Left kidney (tissue), 8 donors: ENCODE measurements at places on chromosomes 5 and 9. TPM values are rescaled to one million over a fixed set of nuclear protein-coding genes. Genes with fewer than 3 reads are reported as not detected.
A peak's percentile ranks its signal among the peaks of the same experiment; 100 is the strongest.

DNA sequence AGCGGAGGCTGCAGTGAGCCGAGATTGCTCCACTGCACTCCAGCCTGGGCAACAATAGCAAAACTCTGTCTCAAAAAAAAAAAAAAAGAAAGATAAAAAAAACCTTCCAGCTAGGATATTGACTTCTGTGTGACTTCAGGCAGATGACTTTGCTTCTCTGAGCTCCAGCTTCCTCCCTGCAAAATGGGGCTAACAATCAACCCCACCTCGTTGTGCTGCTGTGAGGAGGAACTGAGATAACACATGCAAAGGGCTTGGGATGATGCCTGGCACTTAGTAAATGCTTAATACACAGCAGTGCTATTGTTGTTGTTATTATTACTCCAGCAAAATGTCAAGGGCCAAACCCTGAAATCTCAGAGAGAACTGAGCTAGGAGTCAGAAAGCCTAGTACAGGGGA, 3.5 kb upstream of the CDX1 start:
- DNase-seq = no peak

The STXBP1 gene
- 32.2 TPM for polyA plus RNA-seq

DNA sequence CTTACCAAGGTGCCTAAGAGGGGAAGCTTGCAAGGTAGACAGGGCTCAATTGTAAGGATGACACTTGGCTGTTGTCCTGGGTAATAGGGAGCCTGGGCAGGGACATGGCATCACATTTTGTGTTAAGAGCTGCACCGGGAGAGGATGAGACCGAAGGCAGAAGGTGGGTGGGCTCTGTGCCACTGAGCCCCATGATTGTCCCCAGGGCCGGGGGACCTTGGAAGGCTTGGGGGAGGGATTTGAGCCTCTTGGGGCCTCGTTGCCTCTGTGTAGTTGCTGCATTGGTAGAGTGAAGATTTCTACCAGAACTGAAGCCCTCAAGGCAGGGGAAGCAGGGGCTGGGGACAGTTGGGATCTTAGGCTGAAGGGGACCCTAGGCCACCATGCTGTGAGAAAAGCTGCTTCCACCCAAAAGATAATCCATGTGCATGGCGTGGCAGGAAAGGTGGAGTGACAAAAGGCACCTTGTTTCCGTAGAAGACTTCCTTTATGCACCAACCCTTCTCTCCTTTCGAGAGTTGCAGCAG, 11.9 kb downstream of the FGF18 start:
- DNase-seq = no peak

The ANKS6 gene
- polyA plus RNA-seq = 30.6 TPM

- no peak for DNase-seq
Observed at GRCh38 chr5:73486119-73486899, 11.9 kb upstream of the BTF3 start.

DNA sequence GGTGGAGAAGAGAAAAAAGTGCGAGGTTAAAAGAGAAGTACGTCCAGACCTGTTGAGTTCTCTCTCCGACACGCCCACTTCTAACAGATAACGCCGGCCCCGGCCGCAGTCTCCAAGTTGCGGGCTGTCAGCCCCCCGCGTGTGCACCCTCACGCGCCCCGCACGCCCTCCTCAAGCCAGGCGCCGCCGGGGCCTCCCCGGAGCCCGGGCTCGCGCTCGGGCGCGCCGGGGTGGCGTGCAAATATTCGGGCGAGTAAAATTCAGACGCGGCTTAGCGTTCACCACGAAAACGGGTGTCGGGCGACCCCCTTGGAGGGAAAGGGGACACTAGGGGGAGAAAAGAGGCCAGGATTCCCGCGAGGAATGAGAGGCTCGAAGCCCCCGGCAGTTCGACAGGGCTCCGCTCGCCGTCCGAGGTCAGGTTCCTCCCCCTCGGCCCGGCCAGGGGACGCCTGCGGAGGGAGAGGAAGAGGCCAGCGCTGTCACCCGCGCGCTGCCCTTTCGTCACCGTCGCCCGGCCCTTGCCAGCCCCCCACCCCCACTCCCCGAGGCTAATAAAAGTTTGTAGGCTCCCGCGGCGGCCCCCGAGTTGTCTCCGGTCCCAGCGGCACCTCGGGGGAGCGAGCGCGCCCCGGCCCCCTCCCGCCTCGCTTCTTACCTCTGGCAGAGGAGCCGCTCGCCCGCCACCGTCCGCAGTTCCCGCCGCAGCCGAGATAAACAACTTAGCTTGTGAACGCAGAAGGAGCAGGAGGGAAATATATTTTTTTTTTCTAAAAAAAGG, 743 bp downstream of the NR3C1 start:
- peak; percentile 43 for DNase-seq

DNA sequence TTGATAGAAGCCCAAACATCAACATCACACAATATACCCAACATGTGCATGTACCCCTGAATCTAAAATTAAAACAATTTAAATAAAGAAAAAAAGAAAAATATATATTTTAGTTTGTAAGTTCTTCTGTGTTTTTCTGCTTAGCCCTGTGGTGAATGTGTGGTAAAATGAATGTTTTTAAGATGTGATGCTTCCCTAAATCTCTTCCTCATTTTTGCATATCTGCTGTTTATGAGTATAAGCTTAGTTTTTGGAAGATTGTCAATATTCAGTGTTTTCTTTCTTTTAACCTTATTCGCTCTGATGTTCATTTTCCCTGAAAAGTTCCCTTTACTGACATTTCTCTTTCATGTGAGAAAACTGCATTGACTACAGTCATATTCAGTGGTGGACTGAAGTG, 44.4 kb upstream of the DAB2 start:
- no peak for DNase-seq

- DNase-seq = no peak
Observed at GRCh38 chr5:77514457-77514856, 22.3 kb upstream of the WDR41 start.

- DNase-seq = no peak
Observed at GRCh38 chr5:163350083-163350482, 87.3 kb upstream of the CCNG1 start.

DNA sequence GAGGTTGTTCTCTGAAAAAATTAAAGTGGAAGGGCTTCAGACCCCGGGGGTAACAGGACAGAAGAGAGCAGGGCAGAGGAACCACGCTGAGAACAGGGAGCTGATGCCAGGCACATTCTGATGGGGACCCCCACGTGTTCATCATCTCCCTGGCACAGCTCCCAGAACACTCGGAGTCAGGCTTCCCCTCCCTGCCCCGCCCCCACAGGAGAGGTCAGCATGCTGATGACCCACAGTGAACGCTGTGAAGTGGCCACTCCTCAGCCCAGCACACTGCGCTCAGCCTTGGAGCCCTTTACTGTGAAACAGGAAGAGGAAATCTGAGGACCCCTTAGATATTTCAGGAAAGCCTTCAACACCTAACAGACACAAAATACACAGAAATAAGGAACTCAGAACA, 16.4 kb downstream of the RETREG1 start:
- peak; percentile 64 for DNase-seq

DNA sequence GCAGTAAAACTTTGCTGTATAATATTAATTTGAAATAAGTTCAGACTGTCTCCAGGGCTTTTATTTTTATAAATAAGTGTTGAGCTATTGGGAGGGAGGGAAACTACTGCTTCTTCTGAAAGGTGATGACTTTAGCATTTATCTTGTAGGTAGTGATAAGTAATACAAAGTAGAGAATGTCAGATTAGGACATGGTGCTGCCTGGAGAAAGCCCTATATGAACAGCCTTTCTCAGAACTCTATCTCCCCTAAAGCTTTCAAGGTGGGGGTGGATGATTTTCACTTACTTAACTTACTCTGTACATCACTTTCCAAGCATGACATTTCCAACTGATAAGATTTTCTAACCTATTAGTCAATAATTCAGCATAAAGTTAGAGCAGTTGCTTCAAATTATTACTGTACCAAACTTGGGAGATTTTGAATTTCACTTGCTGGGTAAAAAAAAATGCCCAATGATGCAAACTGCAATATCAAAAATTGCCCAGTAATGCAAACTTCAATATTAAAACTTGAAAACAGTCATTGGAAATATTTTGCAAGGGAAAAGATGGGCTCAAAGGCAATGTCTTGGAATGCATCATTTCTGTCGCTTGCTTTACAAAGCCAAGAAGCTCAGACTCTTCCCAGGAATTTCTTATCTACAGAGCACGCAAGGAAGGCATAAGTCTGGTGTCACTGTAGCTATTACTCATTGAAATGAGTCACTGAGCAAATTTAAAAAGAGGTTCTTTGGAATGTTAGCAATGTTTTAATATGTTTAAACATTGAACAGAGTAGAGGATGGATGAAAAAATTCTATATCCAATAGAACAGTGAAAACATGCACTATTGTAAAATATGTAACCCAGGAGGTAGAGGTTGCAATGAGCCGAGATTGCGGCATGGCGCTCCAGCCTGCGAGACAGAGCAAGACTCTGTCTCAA, 569.5 kb downstream of the PSAT1 start:
- no peak for DNase-seq

DNA sequence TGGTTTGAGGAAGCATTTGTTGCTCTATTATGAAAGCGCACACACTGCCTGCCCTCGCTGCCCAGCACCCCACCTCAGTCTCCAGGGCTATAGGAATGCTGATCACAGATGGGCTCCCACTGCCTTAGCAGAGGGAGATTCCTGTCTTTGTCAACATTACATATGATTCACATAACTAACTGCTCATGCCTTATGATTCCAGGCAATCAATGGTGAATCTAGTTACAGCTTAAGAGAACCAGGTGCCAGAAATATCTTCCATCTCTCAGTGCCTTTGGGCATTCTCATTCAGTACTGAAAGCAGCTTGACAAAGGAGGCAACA, 458.9 kb upstream of the C9orf72 start:
- no peak for DNase-seq

The CAMK2A gene
- 4.6 TPM for polyA plus RNA-seq

The FGF10 gene
- polyA plus RNA-seq = 8.7 TPM

GRCh38 chr5:55176176-55176818, 3.3 kb upstream of the CDC20B start:
- DNase-seq = no peak

GRCh38 chr5:40945111-40945510, 35.8 kb downstream of the C7 start:
- no peak for DNase-seq

DNA sequence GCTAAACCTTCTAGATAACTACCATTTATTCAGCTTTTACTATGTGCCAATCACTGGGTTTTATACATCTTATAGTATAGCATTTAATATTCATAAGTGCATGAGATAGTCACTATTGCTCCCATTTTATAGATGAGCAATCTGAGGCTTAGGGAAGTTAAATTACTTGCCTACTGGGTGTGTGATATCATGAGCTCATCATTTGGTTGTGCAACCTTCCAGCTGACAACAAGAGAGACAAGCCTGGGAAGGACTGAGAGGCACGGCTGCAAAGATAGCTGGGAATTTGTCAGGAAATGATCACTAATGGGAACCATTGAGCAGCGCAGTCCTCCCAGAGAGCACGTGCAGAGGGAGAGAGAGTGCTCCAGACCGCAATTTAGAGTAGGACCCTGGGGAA, 481.6 kb upstream of the KIF2A start:
- no peak for DNase-seq

GRCh38 chr9:115837618-115838017, 316.0 kb upstream of the PAPPA start:
- DNase-seq = no peak

- DNase-seq = peak; percentile 13
Observed at GRCh38 chr9:32524892-32525708, 896 bp downstream of the RIGI start.

The KCNMB1 gene
- polyA plus RNA-seq = 1.1 TPM
